Lung (tissue), 17 donors: ENCODE measurements at places on chromosomes 16 and 17. TPM values are rescaled to one million over a fixed set of nuclear protein-coding genes. Genes with fewer than 3 reads are reported as not detected.

DNA sequence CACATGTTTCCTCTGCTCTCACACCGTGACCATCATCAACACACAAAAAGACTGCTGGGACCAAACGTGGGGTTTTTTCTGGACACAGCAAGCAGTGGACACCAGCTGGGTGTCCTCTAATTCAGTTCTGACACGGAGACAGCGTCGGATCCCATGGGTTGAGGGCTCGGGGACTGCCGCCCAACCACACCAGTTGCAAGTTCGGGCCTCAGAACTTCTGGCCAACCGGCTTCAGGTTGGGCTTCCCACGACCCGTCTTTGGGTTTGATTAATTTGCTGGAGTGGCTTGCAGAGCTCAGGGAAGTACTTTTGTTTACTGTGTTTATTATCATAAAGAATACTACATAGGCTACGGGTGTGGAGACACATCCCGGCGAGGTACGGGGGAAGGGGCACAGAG is 97.8 kb downstream of the BANP start:
- H3K4me1 ChIP-seq = no peaks in the 10 kb centered on the region
- no peak overlapping the region for H3K4me3 ChIP-seq
- DNase-seq = peak; percentile 24
- no peak overlapping the region for H3K27ac ChIP-seq

DNA sequence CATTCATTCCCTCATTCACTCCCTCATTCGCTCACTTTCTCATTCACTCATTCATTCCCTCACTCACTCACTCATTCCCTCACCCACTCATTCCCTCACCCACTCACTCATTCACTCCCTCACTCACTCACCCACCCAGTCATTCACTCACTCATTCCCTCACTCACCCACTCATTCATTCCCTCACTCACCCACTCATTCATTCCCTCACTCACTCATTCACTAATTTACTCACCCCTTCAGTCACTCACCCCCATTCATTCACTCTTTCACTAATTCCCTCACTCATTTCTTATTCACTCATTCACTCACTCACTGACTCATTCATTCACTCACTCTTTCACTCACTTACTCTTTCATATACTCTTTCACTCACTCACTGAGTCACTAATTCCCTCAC is 303.1 kb downstream of the C16orf95 start:
- H3K36me3 ChIP-seq = no peaks in the 10 kb centered on the region
- no peak overlapping the region for H3K27ac ChIP-seq
- peaks cover 5% of the 10 kb centered on the region for H3K27me3 ChIP-seq
- H3K4me1 ChIP-seq = peaks cover 9% of the 10 kb centered on the region
- H3K4me3 ChIP-seq = no peak overlapping the region

- H3K27me3 ChIP-seq = no peaks in the 10 kb centered on the region
- H3K4me1 ChIP-seq = no peaks in the 10 kb centered on the region
- DNase-seq = no peak
- H3K36me3 ChIP-seq = no peaks in the 10 kb centered on the region
- H3K4me3 ChIP-seq = no peak overlapping the region
These were observed 37.4 kb downstream of the RHBDL3 start for GRCh38 chr17:32302860-32303649.

DNA sequence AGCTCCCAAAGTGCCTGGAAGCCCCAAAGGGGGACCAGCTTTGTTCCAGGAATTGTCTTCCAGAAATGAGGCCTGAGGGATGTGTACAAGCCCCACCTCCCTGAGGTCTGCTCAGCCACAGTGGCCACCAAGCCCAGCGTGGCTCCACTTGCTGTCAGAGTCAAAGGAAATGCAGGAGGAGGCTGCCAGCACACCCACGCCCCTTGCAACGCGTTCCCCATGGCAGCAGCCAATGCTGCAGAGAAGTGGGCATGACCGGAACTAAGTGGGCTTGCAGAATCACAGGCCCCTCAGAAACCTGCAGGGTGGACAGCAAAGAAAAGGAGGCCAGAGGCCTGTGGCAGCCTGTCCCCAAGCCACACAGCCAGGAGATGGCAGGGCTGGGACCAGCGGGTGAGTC is 320.8 kb downstream of the FOXL1 start:
- peaks cover 26% of the 10 kb centered on the region for H3K27me3 ChIP-seq
- H3K27ac ChIP-seq = no peak overlapping the region
- H3K36me3 ChIP-seq = no peaks in the 10 kb centered on the region
- DNase-seq = no peak
- no peak overlapping the region for H3K4me3 ChIP-seq
- no peaks in the 10 kb centered on the region for H3K4me1 ChIP-seq

DNA sequence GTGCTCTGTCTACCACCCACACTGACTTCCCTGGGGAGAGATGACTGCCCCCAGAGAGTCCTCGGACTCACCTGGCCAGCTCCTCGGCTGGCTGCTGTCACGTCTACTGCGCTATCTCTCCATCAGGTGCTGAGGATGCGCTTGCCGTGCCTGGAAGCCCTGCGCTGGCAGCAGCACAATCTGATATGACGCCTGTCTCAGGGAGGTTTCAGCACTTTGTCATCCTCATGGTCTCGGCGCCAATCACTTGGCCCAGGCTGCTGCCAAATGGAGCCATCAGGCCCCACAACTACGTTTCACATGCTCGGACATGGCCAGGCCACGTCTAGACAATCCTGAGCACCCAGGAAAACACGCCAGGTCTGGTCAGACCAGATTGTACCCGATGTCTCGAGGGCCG is 46.7 kb downstream of the FOXL1 start:
- no peaks in the 10 kb centered on the region for H3K4me1 ChIP-seq
- no peaks in the 10 kb centered on the region for H3K36me3 ChIP-seq
- H3K4me3 ChIP-seq = no peak overlapping the region
- H3K27ac ChIP-seq = no peak overlapping the region

GRCh38 chr17:31926100-31926729 is 10.6 kb upstream of the SUZ12 start:
- no peak overlapping the region for H3K27ac ChIP-seq
- no peak for DNase-seq
- H3K36me3 ChIP-seq = no peaks in the 10 kb centered on the region
- H3K4me1 ChIP-seq = no peaks in the 10 kb centered on the region
- H3K27me3 ChIP-seq = no peaks in the 10 kb centered on the region
- H3K4me3 ChIP-seq = no peak overlapping the region

DNA sequence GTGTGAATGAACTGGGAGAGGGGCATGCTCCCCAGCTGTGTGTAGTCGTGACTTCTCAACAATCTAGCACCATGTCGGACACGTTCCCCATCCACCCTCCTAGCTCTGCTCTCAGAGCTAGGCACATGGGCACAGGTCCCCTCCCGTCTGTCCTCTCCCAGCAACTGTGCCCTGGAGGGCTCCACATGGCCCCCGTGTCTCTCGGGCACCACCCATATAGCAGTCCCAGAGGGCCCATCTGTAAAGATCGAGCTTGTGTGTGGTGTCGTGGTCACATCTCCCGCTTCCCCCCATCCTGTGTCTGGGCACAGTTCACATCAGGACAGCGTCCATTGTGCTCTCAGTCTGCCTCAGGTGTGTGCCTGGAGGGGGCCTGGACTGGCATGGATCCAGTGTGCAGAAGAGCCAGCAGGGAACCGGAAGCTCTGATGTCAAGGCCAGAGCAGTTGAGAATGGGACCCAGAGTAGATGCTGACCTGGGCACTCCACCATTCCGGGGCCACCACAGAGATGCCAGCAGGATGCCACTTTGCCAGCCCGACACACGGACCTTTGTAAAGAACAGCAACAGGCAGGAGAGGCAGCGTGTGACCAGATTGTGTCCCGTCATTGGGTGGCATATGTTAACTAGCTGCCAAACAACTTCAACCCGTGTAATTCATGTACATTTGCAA is 55.7 kb downstream of the MARF1 start:
- no peaks in the 10 kb centered on the region for H3K27me3 ChIP-seq
- H3K4me1 ChIP-seq = no peaks in the 10 kb centered on the region
- H3K4me3 ChIP-seq = no peak overlapping the region
- H3K27ac ChIP-seq = no peak overlapping the region

- H3K27ac ChIP-seq = no peak overlapping the region
- DNase-seq = peak; percentile 69
- H3K4me3 ChIP-seq = no peak overlapping the region
- H3K36me3 ChIP-seq = no peaks in the 10 kb centered on the region
- peaks cover 8% of the 10 kb centered on the region for H3K4me1 ChIP-seq
- H3K27me3 ChIP-seq = peaks cover 4% of the 10 kb centered on the region
These were observed 4.0 kb upstream of the RPL38 start for GRCh38 chr17:74199306-74200092.

- no peaks in the 10 kb centered on the region for H3K27me3 ChIP-seq
- H3K27ac ChIP-seq = no peak overlapping the region
- peaks cover 41% of the 10 kb centered on the region for H3K4me1 ChIP-seq
- no peak overlapping the region for H3K4me3 ChIP-seq
- DNase-seq = no peak
These were observed 1.0 kb downstream of the PRRT2 start for GRCh38 chr16:29812754-29813643.

GRCh38 chr17:81253358-81254131 is 14.4 kb downstream of the NDUFAF8 start:
- H3K4me3 ChIP-seq = no peak overlapping the region
- H3K27me3 ChIP-seq = no peaks in the 10 kb centered on the region
- no peaks in the 10 kb centered on the region for H3K4me1 ChIP-seq
- no peak overlapping the region for H3K27ac ChIP-seq
- DNase-seq = peak; percentile 53

GRCh38 chr17:7281953-7282751 is 634 bp downstream of the SLC2A4 start:
- peaks cover 8% of the 10 kb centered on the region for H3K27me3 ChIP-seq
- no peaks in the 10 kb centered on the region for H3K36me3 ChIP-seq
- peaks cover 21% of the 10 kb centered on the region for H3K4me1 ChIP-seq
- peak overlapping the region; percentile 85 for H3K27ac ChIP-seq

GRCh38 chr16:89113152-89113547 is 19.5 kb downstream of the ACSF3 start:
- no peak overlapping the region for H3K27ac ChIP-seq
- DNase-seq = no peak
- no peak overlapping the region for H3K4me3 ChIP-seq
- no peaks in the 10 kb centered on the region for H3K4me1 ChIP-seq
- peaks cover 48% of the 10 kb centered on the region for H3K36me3 ChIP-seq

GRCh38 chr16:4373909-4374742 is 2.5 kb downstream of the VASN start:
- peak overlapping the region; percentile 94 for H3K27ac ChIP-seq
- no peaks in the 10 kb centered on the region for H3K27me3 ChIP-seq
- peaks cover 25% of the 10 kb centered on the region for H3K4me1 ChIP-seq
- peak overlapping the region; percentile 21 for H3K4me3 ChIP-seq
- DNase-seq = peak; percentile 87
- no peaks in the 10 kb centered on the region for H3K36me3 ChIP-seq

DNA sequence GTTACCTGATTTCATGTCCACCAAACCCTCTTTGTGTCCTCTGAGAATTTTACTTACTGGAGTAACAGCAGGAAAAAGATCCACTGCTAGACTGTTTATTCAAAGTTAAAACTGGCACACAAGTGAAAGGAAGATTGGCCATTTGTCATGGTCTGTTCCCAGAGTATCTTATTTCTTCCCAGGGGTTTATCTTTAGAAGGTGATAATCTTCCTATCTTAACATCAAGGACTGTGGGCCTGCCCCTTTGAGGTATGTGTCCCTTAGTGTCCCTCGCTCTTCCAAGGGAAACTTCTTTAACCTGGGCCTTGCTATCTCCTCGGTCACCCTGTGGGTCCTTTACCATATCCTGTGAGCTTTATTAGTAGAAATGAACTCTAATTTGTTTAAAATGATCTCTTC is 49.7 kb downstream of the ARHGAP44 start:
- DNase-seq = no peak
- no peak overlapping the region for H3K27ac ChIP-seq
- no peak overlapping the region for H3K4me3 ChIP-seq
- no peaks in the 10 kb centered on the region for H3K4me1 ChIP-seq

DNA sequence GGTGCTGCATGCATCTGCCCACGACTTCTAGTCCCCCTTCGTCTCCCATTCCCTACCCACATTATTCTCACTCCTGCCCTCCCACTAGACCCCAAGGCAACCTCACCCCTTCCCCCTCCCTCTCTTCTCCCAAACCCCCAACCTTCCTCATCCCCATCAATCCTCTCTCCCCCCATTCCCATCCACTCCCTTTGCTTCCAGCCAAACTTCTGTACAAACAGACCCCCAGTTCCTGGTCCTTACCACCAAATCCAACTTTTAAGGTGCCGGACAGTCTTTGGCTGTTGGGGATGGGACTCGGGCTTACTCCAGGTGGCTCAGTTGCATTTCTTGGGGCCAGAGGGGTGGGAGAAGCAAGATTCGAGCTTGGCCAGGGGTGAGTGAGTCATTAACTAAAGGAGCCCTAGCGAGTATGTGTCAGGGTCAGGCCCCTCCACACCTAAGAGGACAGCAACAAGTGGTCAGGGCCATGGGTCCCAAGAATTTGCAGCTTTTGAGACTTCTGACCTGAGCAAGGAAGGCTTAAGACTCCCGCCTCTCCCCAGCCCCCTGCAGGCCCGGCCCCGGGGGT is at the start of gene SLC38A8:
SLC38A8 (minus strand) TSS at position 488 of the 571 bp plus-strand sequence. CDS start 638 bp downstream, outside the sequence.
- H3K4me1 ChIP-seq = peaks cover 4% of the 10 kb centered on the region
- no peak within 1 kb of the TSS for H3K27ac ChIP-seq
- peaks cover 4% of the 10 kb centered on the region for H3K27me3 ChIP-seq
- no peak within 1 kb of the TSS for H3K4me3 ChIP-seq
- no peak for DNase-seq

GRCh38 chr17:54948380-54948779 is 20.1 kb downstream of the COX11 start:
- no peak overlapping the region for H3K27ac ChIP-seq
- H3K4me3 ChIP-seq = no peak overlapping the region
- H3K27me3 ChIP-seq = no peaks in the 10 kb centered on the region

DNA sequence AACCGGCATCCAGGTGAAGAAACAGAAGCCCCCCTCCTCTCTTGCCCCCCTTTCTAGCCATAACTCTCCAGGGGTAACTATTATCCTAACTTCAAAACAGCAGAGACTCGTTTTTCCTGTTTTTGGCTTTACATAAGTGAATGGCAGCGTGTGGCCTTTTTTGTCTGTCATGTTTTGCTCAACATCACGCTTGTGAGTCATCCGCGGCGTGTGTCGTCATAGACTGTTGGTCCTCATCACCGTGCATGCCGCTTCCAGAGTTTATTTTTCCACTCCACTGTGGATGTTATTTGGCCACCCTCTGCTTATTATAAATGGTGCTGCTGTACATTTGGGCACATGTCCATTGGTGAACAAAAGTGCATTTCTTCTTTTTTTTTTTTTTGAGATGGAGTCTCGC is 52.6 kb downstream of the ERN1 start:
- H3K4me1 ChIP-seq = peaks cover 4% of the 10 kb centered on the region
- H3K27ac ChIP-seq = no peak overlapping the region
- no peak overlapping the region for H3K4me3 ChIP-seq
- peak; percentile 36 for DNase-seq
- H3K27me3 ChIP-seq = no peaks in the 10 kb centered on the region

- no peaks in the 10 kb centered on the region for H3K4me1 ChIP-seq
- H3K27ac ChIP-seq = no peak overlapping the region
- H3K27me3 ChIP-seq = no peaks in the 10 kb centered on the region
- H3K36me3 ChIP-seq = no peaks in the 10 kb centered on the region
These were observed 18.1 kb upstream of the CNEP1R1 start for GRCh38 chr16:50006964-50007363.

GRCh38 chr17:10775058-10775457 is 28.8 kb downstream of the TMEM238L start:
- no peaks in the 10 kb centered on the region for H3K36me3 ChIP-seq
- no peak overlapping the region for H3K27ac ChIP-seq
- no peaks in the 10 kb centered on the region for H3K27me3 ChIP-seq
- no peak for DNase-seq

The DNAH9 gene
- total RNA-seq = 36.1 TPM

The MCRIP2 gene
- 9.1 TPM for total RNA-seq

The FBXO39 gene
- total RNA-seq = not detected

The CRK gene
- total RNA-seq = 62.4 TPM

The LITAFD gene
- total RNA-seq = not detected

The KRT39 gene
- not detected for total RNA-seq

The MT1X gene
- total RNA-seq = 39.3 TPM

The CSH1 gene
- total RNA-seq = not detected

The TTYH2 gene
- total RNA-seq = 10.6 TPM

The CDH11 gene
- 157 TPM for total RNA-seq

The B9D1 gene
- total RNA-seq = 23.7 TPM

The PIK3R6 gene
- 1.3 TPM for total RNA-seq

The OR1A1 gene
- total RNA-seq = not detected
